ENCODE measurements at places on chromosomes 7 and 10.

DNA sequence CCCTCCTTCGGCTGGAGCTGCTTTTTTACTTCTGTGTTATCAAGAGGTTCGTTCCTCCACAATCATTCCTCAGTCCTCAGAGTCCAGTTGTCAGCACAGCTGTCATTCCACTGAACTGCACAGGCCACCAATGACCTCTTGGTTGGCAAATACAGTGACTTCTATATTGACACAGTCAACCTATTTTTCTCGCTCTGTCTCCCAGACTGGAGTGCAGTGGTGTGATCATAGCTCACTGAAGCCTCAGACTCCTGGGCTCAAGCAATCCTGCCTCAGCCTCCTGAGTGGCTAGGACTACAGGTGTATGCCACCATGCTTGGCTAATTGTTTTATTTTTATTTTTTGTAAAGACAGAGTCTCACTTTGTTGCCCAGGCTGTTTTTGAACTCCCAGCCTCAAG lies 27.7 kb downstream of the CRCP start:
- DNase-seq = no peak

DNA sequence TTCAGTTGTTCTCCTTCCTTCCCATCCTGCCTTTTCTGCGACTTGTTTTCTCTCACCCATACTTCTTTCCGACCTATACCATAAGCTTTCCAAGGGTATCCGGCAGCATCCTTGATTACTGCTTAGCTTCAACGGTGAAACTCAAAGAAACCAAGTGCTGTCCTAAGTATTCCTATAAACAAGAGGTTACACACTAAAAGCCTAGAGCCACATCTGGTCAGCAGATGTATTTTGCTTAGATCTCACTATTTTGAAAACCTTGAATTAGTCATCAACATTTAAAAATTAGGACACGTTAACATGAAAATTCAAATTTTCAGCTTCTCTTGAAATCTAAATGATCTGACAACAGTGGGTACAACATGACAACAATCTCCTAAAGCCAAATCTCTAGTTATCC lies 20.0 kb downstream of the ARHGAP21 start:
- DNase-seq = no peak

DNA sequence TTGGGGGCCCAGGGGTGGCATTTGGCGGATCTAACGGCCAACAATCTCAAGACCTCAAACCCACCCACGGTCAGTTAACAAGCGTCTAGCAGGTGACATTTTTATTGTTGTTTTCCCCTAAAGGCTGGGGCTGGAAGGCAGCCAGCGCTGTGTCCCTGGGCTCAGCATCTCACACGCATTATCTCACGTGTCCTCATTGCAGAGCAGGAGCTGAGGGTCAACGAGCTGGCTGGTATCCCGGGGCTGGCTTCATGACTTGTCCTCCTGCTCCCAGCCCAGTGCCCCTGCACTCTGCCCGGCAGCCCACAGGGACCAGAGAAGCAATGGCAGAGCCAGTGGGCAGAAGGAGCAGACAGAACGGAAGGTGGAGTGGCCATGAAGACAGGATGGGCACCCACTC lies 54.4 kb upstream of the TMEM273 start:
- DNase-seq = no peak

DNA sequence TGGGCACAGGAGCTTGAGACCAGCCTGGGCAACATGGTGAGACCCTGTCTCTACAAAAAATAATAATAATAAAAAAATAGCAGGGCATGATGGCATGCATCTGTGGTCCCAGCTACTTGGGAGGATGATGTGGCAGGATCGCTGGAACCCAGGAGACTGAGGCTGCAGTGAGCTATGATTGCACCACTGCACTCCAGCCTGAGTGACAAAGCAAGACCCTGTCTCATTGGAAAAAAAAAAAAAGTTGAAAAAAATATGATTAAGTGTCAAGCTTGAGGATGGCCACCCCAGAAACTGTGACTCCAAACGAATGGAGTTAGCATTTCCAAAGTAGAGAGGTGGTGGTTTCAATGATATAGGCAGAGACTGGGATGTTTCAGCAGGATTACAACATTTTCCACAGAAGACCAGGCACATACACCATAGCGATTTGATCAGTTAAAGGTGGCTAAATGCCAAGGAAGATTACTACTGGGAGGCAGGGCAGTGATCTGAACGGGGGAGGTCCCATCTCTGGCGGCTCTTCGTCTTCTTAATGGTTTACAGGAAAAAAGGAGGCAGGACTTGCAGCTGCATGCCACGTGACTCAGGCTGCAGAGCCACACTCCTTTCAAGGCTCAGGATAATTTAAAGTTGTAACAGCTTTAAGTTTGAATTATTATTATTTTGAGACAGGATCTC lies 250.6 kb upstream of the GALNT17 start:
- DNase-seq = no peak

DNA sequence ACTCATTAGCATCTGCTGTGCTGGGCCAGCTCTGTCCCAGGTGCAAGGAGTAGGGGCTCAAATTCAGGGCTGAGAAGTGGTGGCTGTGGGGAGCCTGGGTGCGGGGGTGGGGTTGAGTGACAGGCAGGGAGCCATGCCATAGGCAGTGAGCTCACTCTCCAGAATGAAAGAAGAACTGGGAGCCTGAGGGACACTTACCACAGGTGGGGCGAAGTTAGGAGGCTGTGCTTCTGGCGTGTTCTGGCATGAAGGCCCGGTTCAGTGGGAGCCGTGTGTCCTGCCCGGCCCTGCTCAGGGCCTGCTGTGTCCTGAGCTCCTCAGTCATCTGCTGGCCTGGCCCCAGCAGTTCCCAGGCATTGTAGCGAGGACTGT lies 62.5 kb downstream of the MKI67 start:
- DNase-seq = no peak

DNA sequence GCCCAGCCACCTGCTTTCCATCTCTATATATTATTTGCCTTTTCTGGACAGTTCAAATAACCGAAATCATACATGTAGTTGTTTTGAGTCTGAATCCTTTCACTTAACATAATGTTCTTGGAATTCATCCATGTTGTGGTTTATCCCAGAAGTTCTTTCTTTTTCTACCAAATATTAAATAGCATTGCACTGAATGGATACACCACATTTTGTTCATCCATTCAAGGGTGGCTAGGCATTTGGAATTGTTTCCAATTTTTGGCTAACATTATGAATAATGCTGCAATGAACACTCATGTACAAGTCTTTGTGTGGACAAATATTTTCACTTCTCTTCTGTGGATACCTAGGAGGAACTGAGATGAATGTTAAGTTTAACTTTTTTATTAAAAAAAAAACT lies 18.0 kb downstream of the DNAJC1 start:
- no peak for DNase-seq

Measured in hematopoietic multipotent progenitor cell treated with erythropoietin and hydrocortisone succinate and interleukin-3 and kit ligand, for 15 days (in vitro differentiated cells).